Tongue (tissue), 3 donors: ENCODE measurements at places on chromosomes 4 and X. TPM values are rescaled to one million over a fixed set of nuclear protein-coding genes. Genes with fewer than 3 reads are reported as not detected.

Gene ERCC6L
- 4.0 TPM for total RNA-seq

Gene SNCA
- 17.7 TPM for total RNA-seq

Gene SPANXC
- not detected for total RNA-seq

Gene MAGEC3
- total RNA-seq = not detected
